ENCODE measurements at places on chromosomes 1 and 21. TPM values are rescaled to one million over a fixed set of nuclear protein-coding genes. Genes with fewer than 3 reads are reported as not detected.

The IVL gene
- total RNA-seq = not detected

The AMY1C gene
- total RNA-seq = not detected

DNA sequence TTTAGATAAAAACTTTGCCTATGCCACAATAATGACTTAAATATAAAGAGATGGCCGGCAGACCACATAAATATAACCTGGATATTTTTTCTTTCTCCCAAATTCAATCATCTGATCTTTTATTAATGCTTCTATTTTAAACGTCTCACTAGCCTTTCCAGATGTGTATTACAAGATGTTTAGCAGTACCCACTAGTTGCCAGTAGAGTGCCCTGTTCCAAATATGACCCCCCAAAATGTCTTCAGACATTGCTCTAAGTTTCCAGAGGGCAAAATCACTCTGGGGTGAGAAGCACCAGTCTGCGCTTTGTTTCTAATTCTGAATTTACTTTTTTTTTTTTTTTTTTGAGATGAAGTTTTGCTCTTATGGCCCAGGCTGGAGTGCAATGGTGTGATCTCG, 268.1 kb downstream of the GRIK1 start:
- H3K36me3 ChIP-seq = no peaks in the 10 kb centered on the region
- no peak overlapping the region for H3K4me3 ChIP-seq
- DNase-seq = no peak

DNA sequence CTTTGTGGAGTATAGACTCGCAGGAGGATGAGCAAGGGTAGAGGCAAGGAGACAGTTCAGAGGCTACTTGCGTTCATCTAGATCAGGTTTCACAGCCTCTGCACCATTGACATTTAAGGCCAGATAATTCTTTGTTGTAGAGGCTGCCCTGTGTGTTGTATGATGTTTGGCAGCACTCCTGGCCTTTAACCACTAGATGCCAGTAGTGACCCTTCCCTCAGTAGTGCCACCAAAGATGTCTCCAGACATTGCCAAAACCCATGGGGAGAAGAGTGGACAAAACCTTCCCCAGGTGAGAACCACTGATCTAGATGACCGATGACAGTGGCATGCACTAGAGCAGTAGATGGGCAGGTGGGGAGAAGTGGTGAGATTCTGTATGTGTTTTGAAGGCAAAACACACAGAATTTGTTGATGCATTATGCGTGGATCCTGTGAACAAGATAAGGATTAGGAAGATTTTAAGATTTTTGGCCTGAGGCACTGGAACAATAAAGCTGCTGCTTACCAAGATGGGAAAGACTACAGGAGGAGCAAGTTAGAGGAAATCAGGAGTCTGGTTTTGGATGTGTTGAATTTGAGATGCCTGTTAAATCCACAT, 9.9 kb upstream of the COG2 start:
- no peak for DNase-seq
- H3K4me1 ChIP-seq = peaks cover 4% of the 10 kb centered on the region
- no peak overlapping the region for H3K27ac ChIP-seq
- peaks cover under 1% of the 10 kb centered on the region for H3K27me3 ChIP-seq
- no peak overlapping the region for H3K4me3 ChIP-seq

DNA sequence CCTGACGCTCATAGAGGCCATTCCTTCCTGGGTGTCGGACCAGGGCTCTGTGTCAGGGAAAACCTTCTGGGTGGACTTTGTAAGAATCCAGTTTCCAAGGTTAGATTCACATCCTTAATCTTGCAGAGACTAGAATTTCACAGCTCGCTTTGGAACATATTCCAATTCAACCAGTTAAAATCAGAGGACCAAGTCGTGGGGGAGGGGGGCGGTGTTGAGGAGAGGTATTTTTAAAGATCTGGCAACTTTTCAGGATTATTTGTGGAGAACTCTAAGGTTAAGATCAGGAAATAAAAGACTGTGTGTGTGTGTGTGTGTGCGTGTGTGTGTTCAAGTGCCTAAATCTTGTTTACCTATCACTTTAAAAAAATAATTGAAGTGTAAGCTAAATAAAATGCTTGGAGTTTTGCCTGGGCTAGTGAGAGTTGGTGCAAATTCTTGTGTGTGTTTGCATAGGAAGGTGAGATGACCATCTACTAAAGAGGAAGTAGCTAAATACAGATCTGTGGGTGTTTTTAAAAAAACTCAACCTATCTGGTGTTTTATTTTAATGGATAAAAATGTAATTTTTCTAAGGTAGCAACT, 21.8 kb downstream of the TENT5C start:
- H3K27me3 ChIP-seq = no peaks in the 10 kb centered on the region
- H3K36me3 ChIP-seq = no peaks in the 10 kb centered on the region
- DNase-seq = no peak
- no peak overlapping the region for H3K27ac ChIP-seq

- H3K27me3 ChIP-seq = peaks cover 10% of the 10 kb centered on the region
- H3K36me3 ChIP-seq = peaks cover 9% of the 10 kb centered on the region
- H3K4me3 ChIP-seq = peak overlapping the region; percentile 82
- DNase-seq = no peak
Measured at GRCh38 chr1:226938903-226939437, 1.1 kb upstream of the COQ8A start.

GRCh38 chr1:230424391-230425251, 1.5 kb downstream of the PGBD5 start:
- DNase-seq = peak; percentile 35
- peak overlapping the region; percentile 83 for H3K4me3 ChIP-seq
- H3K27me3 ChIP-seq = peaks cover 17% of the 10 kb centered on the region
- H3K27ac ChIP-seq = no peak overlapping the region

- H3K4me1 ChIP-seq = peaks cover 43% of the 10 kb centered on the region
- H3K4me3 ChIP-seq = no peak overlapping the region
- no peaks in the 10 kb centered on the region for H3K27me3 ChIP-seq
- H3K27ac ChIP-seq = peak overlapping the region; percentile 46
- H3K36me3 ChIP-seq = peaks cover 17% of the 10 kb centered on the region
- DNase-seq = no peak
Measured at GRCh38 chr1:188669728-188670382, 1807.8 kb downstream of the BRINP3 start.

GRCh38 chr1:66311092-66311491, 222.9 kb upstream of the SGIP1 start:
- no peaks in the 10 kb centered on the region for H3K4me1 ChIP-seq
- H3K27ac ChIP-seq = no peak overlapping the region
- H3K27me3 ChIP-seq = no peaks in the 10 kb centered on the region

- DNase-seq = no peak
- no peaks in the 10 kb centered on the region for H3K27me3 ChIP-seq
- peaks cover 6% of the 10 kb centered on the region for H3K4me1 ChIP-seq
Measured at GRCh38 chr1:100622966-100623762, 85.2 kb downstream of the GPR88 start.

DNA sequence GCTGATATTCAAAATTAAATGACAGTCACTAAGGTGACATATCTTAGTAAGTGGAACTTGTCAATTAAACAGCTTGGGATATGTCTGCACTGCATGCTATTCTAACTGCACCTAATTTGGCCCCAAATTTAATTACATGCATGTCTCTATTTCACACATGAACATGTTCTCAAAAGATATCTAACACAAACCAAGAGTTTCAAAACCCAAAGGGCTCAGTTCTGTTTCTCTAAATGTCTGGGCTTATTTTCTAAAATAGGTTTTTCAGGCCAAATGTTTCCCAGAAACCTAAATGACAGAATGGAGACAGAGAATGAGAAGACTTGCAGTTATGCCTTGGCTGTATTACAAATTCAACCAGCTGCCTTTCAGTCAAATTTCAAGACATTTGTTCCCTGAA, 11.3 kb downstream of the RAB29 start:
- no peak overlapping the region for H3K4me3 ChIP-seq
- H3K36me3 ChIP-seq = no peaks in the 10 kb centered on the region
- H3K27ac ChIP-seq = no peak overlapping the region
- H3K27me3 ChIP-seq = no peaks in the 10 kb centered on the region
- H3K4me1 ChIP-seq = no peaks in the 10 kb centered on the region

DNA sequence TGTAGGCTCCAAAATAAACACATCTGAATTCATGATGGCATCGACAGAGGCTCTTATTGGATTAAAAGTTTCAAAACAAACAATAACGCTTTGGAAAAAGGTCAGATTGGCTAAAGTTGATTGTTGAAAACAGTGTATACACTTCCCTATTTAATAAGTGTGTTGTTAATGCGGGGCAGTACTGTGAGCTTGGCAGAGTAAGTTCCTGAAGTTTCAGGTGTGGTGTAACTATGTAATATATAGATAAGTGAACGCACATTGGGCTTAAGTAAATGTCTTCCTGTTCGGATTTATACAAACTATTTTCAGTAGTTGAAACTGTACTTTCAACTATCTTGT, 810 bp downstream of the ZBTB37 start:
- peaks cover 63% of the 10 kb centered on the region for H3K36me3 ChIP-seq
- H3K27me3 ChIP-seq = no peaks in the 10 kb centered on the region
- peak overlapping the region; percentile 97 for H3K4me3 ChIP-seq
- peaks cover 51% of the 10 kb centered on the region for H3K4me1 ChIP-seq

All from WTC11 (cell line).